NCI-H1092 (cell line): ENCODE measurements at places on chromosomes 5 and 9.

GRCh38 chr9:87826331-87826730 is 56.3 kb upstream of the SPATA31E1 start:
- no peak for DNase-seq

DNA sequence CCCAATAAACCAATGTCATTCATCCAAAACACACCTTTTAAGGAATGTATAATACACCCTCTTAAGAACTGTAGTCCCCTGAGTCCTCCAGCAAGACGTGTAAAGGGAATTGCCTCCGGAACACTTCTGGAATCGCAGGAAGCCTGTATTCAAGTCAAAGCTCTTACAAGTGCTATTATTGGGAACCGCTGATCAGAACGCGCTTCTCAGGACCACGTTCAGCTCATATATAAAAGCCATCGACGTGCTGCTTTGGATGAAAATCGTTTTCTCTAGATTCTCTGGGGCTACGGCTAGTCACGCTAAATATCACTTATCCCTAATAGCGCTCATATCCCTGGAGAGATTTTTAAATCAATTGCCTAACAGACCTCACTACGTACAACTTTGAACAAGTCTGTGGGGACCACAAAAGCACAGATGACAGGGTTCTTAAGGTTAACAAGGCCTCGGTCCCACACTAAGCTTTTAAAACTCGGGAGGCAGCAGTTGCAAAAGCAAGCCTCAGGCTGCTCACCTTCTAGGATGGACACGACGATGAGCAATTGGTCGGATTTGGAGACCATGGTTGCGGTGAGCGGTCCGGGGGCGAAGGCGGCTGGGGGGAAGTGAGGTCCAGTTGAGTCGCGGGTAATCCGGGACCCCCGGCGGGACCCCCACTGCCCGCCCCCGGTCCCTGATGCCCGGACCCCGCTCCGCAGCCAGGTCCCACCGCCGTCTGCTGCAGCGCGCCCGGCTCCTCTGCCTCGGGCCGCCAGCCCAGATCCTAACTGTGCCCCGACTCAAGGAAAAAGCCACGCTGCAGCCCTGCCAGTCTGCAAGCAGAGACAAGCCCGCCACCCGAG is 548 bp downstream of the CEP120 start:
- DNase-seq = no peak

GRCh38 chr5:95759005-95759404 is 27.9 kb downstream of the RHOBTB3 start:
- DNase-seq = no peak

DNA sequence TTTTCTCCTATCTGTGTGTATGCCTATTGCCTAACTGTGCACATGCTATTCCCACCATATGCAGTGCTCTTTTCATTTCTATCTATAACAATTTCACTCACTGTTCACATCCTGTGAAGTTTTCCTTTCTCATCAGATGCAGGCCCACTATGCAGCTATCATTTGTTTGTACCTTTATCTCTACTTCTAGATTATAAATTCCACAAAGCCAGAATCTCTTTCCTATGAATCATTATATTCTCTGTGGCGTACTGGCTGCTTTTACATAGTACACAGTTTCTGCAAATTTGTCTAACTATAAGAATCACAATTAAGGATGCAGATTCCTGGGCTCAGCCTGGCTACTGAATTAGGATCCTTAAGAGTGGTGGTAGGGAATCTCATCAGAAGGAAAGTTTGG is 600.8 kb upstream of the ARRDC3 start:
- DNase-seq = no peak

DNA sequence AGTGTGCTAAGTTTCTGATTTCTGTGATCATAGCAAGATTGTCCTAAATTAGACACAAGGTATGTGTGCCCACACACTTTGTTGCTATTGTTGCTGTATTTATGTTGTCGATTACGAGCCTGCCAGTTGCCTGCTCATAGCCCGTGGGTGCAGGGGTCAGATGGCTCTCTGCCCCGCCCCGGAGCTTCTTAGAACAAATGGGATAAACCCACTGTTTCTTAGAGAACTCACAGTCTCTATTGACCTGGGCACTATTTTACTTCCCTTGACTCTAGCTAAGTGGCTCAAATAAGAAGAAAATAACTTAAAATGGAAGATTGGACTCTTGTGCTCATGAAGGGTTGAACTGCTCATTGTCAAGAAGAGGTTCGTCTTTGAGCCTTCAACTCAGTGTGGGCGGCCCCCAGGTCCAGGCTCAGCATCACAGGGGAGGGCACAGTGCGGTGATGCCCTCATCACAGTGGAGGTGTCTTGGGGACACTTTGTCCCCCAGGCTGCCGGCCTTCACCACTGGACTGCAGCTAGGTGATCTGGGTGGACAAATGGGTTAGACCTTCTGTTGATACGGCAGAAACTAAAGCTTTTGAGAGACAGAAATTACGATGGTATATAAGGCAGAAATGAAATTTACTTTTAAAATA is 155.5 kb downstream of the TENT4A start:
- DNase-seq = no peak

DNA sequence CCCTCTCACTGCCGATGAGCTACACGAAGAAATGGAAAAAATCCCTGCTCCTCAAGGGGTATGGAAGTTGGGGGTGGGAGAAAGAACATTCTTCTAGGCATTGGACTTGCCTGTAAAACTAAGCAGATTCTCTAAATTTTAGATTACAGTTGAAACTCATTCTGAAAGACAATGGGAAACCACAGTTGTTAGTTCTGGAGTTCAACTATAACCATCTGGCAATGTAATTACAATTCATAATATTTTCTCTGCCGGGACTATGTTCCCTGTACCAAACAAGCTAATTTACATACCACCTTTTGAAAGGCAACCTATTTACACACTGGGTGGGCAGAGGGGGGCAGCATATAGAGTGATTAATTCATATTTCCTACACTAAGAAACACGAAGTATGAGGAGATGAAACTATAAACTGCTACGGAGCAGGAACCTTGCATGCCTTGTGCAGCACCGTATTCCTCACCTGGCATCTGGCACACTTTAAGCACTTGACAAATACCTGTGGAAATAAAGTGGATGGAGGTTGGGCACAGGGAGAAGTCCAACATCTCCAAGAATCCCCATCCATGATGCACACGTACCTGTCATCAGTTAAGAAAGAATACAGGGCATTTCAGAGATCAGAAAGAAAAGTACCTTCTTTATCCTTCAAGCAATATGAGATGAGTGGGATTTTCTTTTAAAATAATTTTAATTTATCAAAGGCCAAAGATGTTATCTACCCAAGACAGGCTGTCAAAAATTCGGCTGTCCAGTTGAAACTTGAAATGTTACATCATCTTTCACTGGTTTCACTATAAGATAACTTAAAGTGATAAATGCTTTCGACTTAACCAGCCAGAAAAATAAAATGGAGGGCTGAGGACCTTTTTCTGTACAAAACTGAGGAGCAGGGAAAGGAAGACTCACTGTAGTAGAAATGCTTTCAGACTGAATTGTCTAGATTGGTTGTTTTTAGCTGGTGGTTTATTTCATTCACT is 54.2 kb downstream of the SSBP2 start:
- DNase-seq = no peak
